Osteocyte (in vitro differentiated cells): ENCODE measurements at places on chromosomes 1 and 21. TPM values are rescaled to one million over a fixed set of nuclear protein-coding genes. Genes with fewer than 3 reads are reported as not detected.

ELAVL4 gene
- not detected in 2 replicates for total RNA-seq

CD244 gene
- total RNA-seq: not detected in 2 replicates

ZBTB37 gene
- total RNA-seq: 15.0 and 15.3 TPM in 2 replicates

LRRN2 gene
- not detected in 2 replicates for total RNA-seq

KDM5B gene
- total RNA-seq: 152 and 157 TPM in 2 replicates

GRCh38 chr1:87678266-87678665 lies 349.6 kb downstream of the LMO4 start:
- no peak for DNase-seq

GRCh38 chr1:23613191-23614031 lies 54.1 kb upstream of the ID3 start:
- no peak for DNase-seq

DNA sequence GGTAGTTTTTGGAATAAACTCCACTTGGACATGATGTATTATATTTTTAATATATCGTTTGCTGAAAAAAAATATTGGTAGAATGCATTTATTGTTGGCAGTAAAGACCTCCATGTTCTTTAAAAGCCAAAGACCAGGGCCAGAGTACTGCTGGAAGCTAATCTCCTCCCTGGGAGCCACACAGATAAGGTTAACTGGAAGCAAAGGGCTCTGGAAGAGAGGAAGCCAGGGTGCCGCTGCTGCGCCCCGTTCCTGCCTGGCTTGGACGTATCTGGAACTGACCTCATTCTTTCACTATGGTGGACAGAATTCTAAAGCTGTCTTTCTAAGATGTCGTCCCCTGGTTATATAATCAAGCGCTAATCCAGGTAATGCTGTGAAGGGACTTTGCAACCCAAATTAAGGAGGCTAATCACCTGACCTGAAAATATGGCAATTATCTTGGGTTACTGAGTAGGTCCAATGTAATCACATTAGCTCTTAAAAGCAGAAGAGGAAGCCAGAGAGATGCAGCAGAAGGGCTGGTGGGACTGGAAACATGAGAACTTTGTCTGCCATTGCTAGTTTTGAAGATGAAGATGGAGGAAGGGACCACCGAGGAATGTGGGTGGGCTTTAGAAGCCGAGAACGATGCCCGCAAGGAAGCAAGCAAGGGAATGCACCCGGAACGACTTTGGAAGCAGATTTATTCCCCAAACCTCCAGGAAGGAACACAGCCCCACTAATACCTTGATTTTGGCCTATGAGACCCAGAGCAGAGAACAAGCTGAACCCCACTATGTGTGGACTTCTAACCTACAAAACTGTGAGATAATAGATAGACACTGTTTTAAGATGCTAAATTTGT lies 167.7 kb upstream of the KCNJ15 start:
- no peak for DNase-seq

DNA sequence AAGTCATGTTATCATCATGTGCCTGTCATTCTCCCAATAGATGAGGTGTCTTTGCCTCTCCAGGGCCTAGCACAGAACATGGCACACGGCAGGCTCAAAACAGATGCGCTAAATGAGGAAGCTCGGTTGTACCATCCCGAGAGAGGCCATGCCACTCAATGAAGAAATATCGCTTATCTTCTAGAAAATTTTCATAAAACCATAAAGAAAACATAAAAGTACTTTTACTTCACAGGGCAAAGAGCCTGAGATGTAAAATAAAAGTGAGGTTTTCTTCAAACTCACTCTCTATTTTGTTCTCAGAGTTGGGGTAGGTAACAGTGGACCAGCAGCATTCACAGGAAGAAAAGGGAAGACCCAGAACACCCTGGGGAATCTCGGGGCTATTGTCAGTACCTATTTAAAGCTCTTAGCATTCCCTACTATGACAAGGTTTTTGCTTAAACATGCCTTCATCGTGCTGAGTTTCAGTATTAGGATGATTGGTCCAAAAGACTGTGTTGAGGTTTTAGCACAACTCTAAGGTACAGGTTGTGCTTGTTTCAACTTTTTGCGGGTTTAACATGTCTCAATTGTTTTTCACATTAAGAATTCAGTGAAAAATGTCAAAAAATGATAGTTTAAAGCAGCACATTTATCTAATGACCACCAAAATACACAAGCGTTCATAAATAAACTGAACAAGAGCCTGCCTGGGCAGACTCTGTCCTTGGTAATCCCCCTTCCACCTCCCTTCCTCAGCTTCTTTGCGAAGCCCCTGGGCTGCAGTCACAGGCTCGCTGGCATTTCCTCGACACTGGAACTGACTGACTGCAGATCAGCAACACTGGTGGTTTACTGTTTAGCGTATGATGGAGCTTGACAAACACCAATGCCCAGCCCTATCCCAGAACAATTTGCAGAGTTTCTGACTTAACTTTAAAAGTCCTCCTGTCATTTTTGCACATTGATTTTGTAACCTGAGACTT lies 55.6 kb downstream of the COQ8A start:
- DNase-seq: no peak
